ENCODE measurements at places on chromosomes 2 and 18. TPM values are rescaled to one million over a fixed set of nuclear protein-coding genes. Genes with fewer than 3 reads are reported as not detected.

Gene ATP6V1C2
- total RNA-seq, result under 0.01 TPM

Gene RUFY4
- total RNA-seq, result not detected

- no peak for DNase-seq
These were observed 52.4 kb upstream of the ARHGAP28 start for GRCh38 chr18:6677086-6677485.

DNA sequence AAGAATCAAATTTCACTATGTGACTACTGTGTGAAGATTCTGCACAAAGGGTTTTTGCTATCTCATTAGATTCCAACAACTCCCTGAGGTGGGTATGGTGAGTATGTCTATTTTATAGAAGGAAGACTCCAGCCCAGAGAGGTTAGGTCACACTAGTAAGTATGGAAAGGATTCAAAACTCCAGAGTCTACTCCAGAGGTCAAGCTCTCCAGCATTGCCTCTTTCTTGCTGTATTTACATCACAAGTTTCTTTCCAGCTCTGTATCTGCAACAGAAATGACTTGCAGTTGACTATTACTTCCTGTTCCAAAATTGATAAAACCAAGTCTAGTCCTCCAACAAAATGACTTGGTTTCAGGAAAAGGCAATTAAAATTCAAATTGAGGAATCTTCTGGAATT, 2.1 kb downstream of the COL4A4 start:
- no peak for DNase-seq

GRCh38 chr18:4181086-4181485, 274.0 kb downstream of the DLGAP1 start:
- DNase-seq, result no peak

All from fibroblast of lung (primary cell).